Left ventricle myocardium inferior (tissue), 1 donor: ENCODE measurements at places on chromosomes 5 and 9. TPM values are rescaled to one million over a fixed set of nuclear protein-coding genes. Genes with fewer than 3 reads are reported as not detected.

The NTNG2 gene
- total RNA-seq: 1.9 TPM

The PCDHB4 gene
- total RNA-seq: 0.80 TPM

The KIAA0825 gene
- 2.2 TPM for total RNA-seq

DNA sequence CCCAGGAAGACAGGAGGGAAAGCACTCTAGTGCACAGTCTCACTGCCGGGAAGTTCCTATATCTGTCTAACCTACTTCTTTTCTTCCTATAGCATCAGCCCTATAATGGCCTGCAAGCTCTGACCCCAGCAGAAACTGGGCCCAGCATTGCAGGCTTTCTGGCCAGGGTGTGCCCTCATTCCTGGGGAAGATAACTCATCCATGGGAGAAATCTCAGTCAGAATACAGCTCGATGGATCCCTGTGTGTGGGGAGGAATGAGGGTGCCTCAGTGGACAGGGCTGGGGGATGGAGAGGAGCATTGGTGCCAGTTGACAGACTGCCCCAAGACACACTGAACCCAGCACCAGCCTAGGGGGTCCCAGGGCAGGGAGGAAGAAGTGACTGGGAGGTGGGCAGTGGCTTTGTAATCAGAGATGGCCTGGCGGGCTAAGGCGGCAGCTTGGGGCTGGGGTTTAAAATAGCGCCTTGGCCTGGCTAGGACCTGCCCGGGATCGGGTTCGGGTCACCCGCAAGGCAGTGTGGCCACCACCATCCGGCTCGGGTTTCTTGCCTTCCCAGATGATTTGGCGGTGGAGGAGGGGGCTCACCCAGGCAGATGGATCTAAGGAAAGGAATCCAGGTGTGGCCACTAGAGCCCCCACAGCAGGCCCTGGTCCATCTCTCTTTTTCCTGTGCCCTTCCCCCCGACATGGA, 7.6 kb upstream of the CXXC5 start:
- DNase-seq: no peak
- H3K4me3 ChIP-seq: no peak overlapping the region
- peaks cover 56% of the 10 kb centered on the region for H3K4me1 ChIP-seq
- no peaks in the 10 kb centered on the region for H3K27me3 ChIP-seq
- no peak overlapping the region for H3K27ac ChIP-seq

DNA sequence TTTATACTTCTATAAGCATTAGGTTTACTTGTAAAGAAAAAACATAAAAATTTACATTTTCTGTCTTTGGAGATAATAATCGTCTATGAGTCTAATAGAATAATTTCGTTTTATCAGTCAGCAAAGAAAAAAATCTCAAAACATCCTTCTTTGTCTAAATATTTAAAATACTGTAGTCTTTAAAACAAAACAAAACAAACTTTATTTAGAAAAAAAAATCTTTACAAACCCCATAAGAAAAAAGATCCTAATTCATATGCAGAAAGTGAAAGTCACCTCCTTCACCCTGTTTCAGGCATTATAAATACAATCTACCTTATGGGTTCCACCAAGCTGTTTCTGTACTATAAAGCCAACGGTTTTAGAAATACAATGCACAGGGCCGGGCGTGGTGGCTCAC, 5.6 kb downstream of the LARS1 start:
- DNase-seq: no peak
- H3K4me1 ChIP-seq: peaks cover 13% of the 10 kb centered on the region
- H3K27me3 ChIP-seq: no peaks in the 10 kb centered on the region
- no peak overlapping the region for H3K27ac ChIP-seq
- H3K36me3 ChIP-seq: peaks cover 40% of the 10 kb centered on the region

DNA sequence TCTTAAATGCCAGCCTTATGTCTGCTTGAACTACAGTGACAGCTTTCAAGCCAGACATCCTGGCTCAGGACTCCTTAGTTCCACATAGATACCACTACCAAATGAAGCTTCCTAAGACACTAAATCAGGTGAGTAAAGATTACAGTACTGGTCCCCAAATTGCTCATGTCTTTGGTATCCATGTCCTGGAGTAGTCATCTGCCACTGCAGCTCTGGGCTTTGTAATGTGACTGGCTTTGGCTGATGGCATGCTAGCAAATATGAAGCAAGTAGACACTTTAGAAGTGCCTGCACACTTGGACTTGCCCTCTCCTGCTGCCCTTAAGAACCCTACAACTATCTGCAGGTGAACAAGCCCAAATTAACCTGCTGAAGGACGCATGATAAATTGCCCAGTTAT, 334.9 kb downstream of the BNC2 start:
- no peaks in the 10 kb centered on the region for H3K27me3 ChIP-seq
- no peak overlapping the region for H3K27ac ChIP-seq
- no peaks in the 10 kb centered on the region for H3K4me1 ChIP-seq
- DNase-seq: no peak
- H3K4me3 ChIP-seq: no peak overlapping the region

- no peaks in the 10 kb centered on the region for H3K27me3 ChIP-seq
- H3K36me3 ChIP-seq: no peaks in the 10 kb centered on the region
- no peak for DNase-seq
- peak overlapping the region; percentile 36 for H3K27ac ChIP-seq
Observed at GRCh38 chr9:134724912-134725604, 83.5 kb downstream of the COL5A1 start.

GRCh38 chr9:6239694-6240093, 24.1 kb downstream of the IL33 start:
- DNase-seq: no peak
- peaks cover 16% of the 10 kb centered on the region for H3K36me3 ChIP-seq
- peaks cover 7% of the 10 kb centered on the region for H3K4me1 ChIP-seq
- no peak overlapping the region for H3K4me3 ChIP-seq

- no peak overlapping the region for H3K4me3 ChIP-seq
- no peaks in the 10 kb centered on the region for H3K27me3 ChIP-seq
- H3K4me1 ChIP-seq: peaks cover 14% of the 10 kb centered on the region
- peaks cover 48% of the 10 kb centered on the region for H3K36me3 ChIP-seq
- DNase-seq: no peak
- no peak overlapping the region for H3K27ac ChIP-seq
Observed at GRCh38 chr9:104099630-104100029, 5.5 kb downstream of the SMC2 start.

- peaks cover 13% of the 10 kb centered on the region for H3K36me3 ChIP-seq
- no peak overlapping the region for H3K4me3 ChIP-seq
- no peaks in the 10 kb centered on the region for H3K27me3 ChIP-seq
- H3K27ac ChIP-seq: no peak overlapping the region
- DNase-seq: no peak
Observed at GRCh38 chr5:71662381-71662780, 56.7 kb upstream of the CARTPT start.
